CD4-positive, alpha-beta T cell treated with Interferon gamma for 1 hour (primary cell): ENCODE measurements at places on chromosomes 7 and 10.

- DNase-seq = no peak
Observed at GRCh38 chr7:77360104-77360503, 56.0 kb downstream of the GSAP start.

DNA sequence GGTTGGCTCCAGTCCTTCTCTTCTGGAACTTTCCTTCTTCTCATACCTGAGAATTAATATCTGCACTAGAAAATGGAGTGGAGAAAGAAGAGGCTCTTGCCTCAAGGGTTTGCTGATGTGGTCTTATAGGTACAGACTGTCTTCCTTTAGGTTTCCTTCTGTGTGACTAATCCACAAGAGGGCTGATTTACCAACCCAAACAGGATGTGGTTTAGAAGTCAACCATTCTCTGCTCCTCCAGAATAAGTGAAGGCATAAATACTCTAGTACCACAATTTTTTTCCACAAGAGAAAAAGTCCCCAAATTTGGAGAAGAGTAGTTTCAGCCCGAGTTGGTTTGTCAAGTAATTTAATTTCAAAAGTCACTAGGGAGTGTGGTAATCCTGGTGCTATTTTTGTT lies 85.8 kb downstream of the NRP1 start:
- DNase-seq = no peak

DNA sequence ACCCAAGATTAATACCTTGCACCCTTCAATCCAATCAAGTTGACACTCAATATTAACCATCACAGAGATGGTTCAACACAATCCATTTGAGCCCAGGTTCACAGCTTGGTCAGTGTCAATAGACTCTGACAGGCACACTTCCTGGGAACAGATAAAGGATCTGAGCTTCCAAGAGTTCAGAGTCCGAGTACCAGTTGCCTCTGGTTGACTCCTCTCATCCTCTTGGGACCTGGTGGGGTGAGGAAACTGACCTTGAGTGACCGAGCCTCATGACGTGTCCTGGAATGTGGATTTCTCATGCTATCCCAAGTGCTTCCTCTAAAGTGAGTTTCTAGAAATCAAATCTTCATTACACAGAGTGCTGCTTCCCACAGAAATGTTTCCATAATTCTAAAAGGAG lies 162.0 kb downstream of the CYP26A1 start:
- DNase-seq = no peak

GRCh38 chr7:16318463-16318862 lies 102.9 kb downstream of the CRPPA start:
- DNase-seq = no peak

DNA sequence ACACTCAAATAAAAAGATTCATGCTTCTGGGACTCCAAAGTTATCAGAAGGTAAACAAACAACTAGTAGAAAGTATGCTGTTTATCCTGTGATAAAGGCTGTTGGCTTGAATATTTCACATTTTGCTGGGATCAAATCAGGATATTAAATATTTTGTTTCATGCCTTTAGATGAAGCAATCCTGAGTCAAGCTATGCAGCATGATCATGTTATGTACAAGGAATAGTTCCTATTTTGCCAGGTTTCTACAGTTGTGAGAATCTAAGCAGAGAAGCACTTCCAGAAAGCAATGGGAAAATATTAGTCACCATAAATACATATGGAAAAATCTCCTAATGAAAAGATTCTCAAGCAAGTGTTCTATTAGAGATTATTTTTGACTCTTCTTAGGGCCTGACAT lies 262.8 kb upstream of the PCDH15 start:
- DNase-seq = no peak

DNA sequence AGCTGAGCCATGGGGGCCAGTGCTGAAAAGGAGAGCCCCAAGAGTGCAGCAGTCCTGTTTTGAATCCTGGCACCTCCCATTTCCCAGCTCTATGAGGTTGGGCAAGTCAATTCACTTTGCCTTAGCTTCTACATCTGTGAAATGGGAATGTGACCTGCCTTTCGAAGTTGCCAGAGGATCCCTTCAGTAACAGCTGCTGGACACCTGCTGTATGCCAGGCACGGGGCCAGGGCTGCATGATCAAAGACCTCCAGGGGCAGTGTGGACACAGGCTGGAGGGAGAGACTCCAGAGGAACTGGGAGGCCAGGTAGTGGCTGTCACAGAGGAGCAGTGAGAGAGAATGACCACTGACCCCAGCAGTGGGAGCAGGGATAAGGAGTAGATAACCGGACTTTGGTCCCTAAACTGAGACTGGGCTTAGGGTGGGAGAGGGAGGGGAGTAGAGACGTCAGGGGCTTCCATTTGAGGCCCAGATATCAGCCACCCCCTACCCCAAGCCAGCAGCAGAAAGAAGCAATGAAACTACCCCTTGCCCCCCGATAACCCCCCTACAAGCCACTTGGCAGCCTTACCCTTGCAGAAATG lies 45.2 kb downstream of the SRRM3 start:
- DNase-seq = no peak

GRCh38 chr7:145289384-145289783 lies 453.5 kb upstream of the TPK1 start:
- DNase-seq = no peak

DNA sequence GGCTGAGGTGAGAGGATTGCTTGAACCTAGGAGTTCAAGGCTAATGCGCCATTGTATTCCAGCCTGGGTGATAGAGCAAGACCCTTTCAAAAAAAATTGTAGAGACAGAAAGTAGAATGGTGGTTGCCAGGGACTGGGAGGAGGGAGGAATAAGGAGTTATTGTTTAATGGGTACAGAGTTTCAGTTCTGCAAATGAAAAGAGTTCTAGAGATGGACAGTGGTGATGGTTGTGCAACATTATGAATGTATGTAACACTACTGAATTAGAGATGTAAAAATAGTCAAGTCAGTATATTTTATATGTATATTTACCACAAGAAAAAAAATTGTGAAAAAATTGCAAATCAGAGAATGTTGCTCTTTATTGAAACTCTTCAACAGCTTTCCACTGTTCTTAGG lies 266.5 kb upstream of the NPY start:
- no peak for DNase-seq

GRCh38 chr7:4033996-4034395 lies 648.1 kb upstream of the FOXK1 start:
- DNase-seq = no peak

DNA sequence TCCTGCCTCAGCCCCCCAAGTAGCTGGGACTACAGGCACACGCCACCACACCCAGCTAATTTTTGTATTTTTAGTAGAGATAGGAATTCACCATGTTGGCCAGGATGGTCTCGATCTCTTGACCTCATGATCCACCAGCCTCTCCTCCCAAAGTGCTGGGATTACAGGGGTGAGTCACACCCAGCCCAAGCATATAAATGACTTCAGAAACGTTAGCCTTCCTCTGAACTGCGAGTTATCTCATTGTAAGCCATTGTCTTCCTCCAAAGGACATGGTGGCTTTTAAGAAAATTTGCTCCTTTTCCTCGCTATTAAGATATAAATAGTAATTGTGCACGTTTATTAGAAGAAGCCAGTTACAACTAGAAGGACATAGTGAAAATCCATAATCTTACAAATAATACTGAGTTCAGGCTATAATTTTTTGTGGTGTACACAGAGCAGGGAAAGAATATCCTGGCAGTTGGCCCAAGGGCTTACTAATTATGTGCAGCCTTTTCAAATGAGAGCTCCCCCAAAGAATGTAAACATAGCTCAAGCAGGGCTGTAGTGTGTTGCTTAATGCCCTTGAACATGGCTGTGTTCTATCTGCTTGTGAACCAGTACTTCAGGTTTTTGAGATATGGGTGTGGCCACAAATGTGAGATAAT lies 495.8 kb downstream of the PARD3 start:
- DNase-seq = no peak

DNA sequence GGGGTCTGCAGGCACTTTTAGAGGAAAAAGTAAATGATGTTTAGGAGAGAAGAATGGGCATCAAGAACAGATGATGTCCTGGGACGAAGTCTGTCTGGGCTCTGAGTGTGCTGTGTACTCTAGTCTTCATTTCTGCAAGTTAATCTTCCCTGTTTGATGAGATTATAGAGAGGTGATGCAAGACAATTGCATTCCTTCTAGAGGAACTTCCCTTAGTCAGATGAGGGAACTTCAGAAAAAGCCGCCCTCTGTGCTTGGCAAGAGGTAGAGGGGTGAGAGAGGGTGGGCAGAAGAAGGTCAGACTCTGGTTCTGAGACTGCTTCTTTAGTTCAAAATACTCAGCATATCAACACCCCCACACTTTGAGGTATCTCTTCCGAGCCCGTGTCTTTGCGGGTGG lies 797.9 kb downstream of the LRMDA start:
- no peak for DNase-seq

- no peak for DNase-seq
Observed at GRCh38 chr7:46126675-46127300, 205.7 kb upstream of the IGFBP3 start.

GRCh38 chr7:151715666-151716315 lies 161.1 kb downstream of the PRKAG2 start:
- DNase-seq = no peak

DNA sequence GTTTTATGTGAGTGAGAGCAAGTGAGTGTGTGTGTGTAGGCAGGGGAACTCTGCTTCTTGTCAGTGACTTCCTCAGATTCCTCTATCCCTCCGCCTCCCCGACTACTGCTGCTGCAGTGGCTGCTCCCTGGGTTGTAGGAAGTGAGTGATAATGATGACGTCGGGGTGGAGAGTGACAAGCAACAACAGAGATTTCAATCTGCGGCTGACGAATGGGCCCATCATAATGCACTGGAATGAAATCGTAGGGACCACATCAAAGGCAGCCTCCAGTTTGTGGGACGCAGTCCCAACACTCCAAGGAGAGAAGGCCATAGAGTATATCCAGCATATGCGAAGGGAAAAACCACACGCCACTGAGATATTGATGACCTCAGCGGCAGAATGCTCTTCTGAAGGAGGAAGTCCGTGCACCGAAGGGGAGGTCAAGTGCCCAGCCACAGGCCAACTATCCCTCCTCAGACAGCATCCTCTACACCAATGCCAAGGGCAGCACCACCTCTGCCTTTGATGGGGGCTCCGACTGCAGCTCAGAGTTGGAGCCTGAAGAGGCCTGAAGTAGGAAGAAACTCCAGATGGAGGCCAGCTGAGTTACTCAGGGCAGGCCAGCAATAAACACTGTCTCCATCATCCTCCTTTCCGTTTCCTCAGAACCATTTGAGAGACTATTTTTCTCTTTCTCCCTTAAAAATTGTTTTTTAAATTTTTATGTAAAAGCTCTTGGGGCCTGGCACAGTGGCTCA lies 11.3 kb upstream of the STMP1 start:
- no peak for DNase-seq

DNA sequence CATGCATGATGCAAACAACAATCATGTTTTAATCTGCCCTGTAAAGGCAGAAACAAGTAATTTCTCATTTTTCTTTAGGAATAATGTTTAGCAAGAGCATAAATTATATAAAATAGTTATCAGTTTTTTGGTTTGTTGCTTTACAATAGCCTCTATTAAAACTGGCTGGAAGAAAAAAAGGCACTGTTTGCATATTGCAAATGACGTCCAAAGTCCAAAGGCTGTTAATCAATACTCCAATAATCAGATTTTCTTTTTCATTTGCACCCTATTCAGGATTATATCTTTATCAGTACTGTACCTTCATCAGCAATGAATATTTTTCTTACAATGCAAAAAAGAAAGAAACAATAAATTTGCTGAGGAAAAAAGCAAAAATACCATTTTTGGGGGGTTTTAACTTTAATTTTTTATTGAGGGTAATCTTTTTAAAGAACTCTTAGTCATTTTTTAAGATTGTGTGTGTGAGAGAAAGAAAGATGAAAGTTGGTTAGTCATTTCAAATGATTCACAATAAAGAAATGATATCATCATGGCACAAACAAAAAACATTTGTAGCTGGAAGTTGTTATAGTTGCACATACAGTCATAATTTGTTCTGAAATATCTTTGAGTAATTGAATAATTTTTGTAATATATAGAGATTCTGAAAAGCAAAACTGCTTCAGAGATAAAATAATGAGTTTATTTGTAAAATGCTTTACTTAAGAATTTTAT lies 44.4 kb upstream of the AKR1C2 start:
- no peak for DNase-seq

- DNase-seq = no peak
Observed at GRCh38 chr10:88881922-88882645, 2.0 kb downstream of the STAMBPL1 start.

- no peak for DNase-seq
Observed at GRCh38 chr10:85193796-85194195, 865.4 kb downstream of the CCSER2 start.

DNA sequence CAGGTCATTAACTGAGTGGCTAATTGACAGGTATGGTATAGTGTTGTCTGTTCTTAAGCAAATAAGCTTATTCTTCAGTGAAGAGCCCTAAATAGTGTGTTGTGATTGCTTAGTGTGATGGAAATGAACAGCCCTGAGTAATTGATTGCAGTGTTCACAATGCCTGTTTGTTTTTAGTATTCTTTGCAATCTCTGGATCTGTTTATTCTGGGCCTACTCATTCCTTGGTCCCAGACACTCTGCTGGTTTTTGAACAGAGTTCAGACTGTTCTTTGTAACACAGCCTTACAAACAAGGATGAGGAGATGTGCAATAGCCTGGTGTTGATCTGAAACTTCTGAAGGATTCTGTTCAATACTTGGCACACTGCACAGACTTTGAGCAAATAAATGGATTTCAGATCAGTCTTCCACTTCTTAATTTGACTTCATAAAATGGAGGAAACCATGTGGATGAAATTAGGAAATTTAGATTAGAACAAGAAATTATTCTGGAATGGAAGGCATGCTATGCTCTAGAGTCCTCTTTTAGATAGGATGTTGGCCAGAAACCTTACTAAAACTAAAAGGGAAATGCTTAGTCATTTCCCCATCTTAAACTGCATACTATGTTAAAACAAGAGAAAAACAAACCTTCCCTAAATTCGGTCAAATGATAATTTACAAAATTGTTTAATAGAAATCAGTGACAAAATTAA lies 444.2 kb upstream of the SEMA3D start:
- no peak for DNase-seq

DNA sequence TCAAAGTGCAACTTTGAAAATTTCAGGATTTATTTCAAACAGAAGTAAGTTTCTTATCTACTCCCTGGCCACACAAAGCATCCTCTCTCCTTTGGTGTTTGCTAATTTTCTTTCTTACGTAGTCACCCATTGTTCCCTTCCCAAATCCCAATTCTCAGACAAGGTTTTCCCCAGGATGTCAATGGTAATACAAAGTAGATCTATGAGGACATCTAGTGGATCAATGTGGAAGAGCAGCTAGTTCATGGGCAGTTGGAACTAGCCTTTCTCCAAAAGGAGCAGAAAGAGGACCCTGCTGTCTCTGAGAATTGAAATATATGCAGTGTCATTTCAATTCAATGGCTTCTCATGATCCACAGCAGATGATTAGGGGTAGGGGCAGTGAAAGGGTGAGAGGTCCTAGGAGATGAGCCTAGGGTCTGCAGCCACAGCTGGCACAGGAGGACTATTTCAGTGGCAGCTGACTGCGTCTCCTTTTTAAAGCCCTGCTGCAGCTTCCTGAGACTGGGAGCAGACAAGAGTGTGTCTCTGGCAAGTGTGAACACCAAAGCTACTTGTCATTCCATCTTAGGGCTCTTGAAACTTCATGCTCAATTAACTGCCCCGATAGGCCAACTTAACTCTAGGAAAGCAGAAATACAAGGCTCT lies 632.6 kb downstream of the KCNMA1 start:
- no peak for DNase-seq

- DNase-seq = no peak
Observed at GRCh38 chr7:73369009-73369408, 41.0 kb downstream of the FKBP6 start.

GRCh38 chr10:124522933-124523871 lies 61.6 kb downstream of the LHPP start:
- peak; percentile 13 for DNase-seq
